Stimulated activated CD4-positive, alpha-beta T cell treated with anti-CD3 and anti-CD28 coated beads, Interleukin-1b, Interleukin-23, amount 100 ng/mL, for 48 hours (primary cell): ENCODE measurements at places on chromosomes 3 and 15.

GRCh38 chr15:23039917-23040281 is 530 bp upstream of the TUBGCP5 start:
- no peak for DNase-seq

DNA sequence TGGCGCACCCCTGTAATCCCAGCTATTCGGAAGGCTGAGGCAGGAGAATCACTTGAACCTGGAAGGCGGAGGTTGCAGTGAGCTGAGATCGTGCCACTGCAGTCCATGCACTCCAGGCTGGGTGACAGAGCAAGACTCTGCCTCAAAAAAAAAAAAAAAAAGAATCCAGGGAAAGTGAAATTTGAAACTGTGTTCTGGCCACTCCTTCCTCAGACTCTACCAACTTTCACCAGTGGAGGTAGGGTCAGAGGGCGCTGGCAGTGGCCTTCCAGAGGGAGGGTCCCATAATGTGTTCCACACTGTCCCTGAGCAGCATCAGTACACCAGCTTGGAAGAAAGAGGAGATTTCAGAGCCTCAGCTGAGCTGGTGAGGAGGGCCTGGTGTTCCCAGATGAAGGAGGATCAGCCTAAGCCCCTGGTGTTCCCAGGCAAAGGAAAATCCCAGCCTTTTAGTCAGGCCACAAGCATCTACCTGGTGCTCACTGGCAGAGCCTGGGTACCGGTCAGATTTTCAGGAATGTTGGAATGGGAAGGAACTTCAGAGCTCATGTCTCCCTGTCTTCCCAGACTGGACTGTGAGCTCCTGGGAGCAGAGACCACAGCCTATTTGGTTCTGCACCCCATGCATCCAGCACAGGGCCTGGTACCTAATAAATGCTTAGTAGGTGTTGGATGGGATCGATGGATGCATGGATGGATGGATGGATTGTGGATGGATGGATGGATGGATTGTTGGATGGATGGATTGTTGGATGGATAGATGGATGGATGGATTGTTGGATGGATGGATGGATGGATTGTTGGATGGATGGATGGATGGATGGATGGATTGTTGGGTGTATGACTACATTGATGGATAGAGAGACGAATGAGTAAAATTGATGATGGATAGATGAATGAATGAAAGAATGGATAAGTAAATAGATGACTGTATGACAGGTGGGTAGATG is 117.9 kb downstream of the CORO2B start:
- DNase-seq, result no peak

DNA sequence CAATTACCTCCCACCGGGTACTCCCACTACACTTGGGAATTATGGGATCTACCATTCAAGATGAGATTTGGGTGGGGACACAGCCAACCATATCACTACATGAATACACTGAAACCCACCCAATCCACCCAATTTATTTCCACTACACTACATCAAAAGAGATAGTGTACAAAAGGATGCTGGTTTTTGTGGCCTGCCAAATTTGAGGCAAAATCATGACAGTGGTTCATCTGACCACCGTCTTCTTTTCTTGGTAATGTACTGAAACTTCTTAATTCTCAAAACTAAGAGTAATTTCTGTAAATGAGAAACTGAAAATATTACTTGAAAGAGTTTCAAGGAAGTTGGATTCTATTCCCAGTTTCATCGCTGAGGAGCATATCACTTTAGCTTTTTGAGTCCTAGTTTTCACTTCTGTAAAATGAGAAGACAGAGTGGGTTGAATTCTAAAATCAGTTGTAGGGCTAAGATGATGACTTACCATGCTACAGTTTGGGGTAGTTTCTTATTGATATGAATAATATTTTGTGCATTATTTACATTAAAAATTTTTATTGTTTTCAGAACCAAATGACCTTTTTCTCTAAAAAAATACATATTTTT is 360.4 kb upstream of the CNTN6 start:
- DNase-seq, result no peak

GRCh38 chr15:99324700-99325099 is 73.4 kb downstream of the LRRC28 start:
- no peak for DNase-seq

DNA sequence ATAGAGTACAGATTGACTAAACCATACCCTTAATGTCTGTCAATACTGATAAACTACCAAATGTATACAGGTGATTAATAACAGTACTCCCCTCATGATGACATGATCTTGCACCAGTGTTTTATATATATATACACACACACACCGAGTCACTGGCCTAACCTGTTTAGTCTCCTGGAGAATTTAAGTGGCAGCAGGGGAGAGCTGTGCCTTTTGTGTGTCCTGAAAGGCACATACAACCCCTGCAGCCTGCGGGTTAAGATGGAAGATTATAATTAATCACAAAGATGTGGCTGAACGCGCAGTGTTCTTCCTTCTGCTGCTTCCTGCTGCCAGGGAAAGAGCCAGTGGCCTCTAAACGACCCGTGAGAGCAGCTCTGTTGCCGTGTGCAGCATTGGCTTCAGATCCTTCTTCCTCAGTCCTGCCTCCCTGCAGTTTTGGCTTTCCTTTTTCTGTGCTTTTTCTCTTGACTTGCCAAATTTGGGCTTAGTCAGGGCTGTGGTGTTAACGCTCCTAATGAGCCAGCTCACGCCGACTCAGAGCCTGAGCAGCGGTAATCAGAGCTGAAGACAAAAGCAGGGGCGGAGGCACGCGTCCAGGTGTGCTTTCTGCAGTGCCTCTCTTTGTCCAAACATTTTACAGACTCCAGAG is 42.5 kb upstream of the UBE3A start:
- no peak for DNase-seq

- DNase-seq, result no peak
Measured at GRCh38 chr3:63960048-63960711, 48.0 kb upstream of the SCAANT1 start.
